ENCODE measurements at places on chromosomes 4 and X. TPM values are rescaled to one million over a fixed set of nuclear protein-coding genes. Genes with fewer than 3 reads are reported as not detected.

- DNase-seq: no peak
- H3K27me3 ChIP-seq: no peaks in the 10 kb centered on the region
- H3K4me1 ChIP-seq: no peaks in the 10 kb centered on the region
- H3K4me3 ChIP-seq: no peak overlapping the region
Measured at GRCh38 chr4:80027611-80028010, 45.4 kb downstream of the ANTXR2 start.

GRCh38 chr4:1201851-1202525, 29.6 kb upstream of the SPON2 start:
- no peaks in the 10 kb centered on the region for H3K27me3 ChIP-seq
- DNase-seq: peak; percentile 35
- peaks cover 14% of the 10 kb centered on the region for H3K4me1 ChIP-seq
- H3K36me3 ChIP-seq: no peaks in the 10 kb centered on the region
- H3K27ac ChIP-seq: no peak overlapping the region
- H3K4me3 ChIP-seq: no peak overlapping the region

DNA sequence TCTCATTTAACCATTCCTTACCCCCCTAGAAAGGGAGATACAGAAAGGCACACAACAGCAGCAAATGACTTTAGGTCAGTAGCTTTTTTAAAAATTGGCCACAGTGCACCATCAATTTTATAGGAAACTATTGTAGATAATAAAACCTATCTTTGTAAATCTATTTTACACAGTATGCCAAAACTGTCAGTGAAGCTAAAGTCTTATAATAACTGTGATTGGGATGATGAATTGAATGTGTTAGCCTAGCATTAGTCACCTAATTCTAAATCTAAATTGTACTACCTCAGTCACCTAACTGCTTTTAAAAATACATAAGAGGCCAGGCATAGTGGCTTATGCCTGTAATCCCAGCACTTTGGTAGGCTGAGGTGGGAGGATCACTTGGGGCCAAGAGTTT, 44.2 kb downstream of the SH3RF1 start:
- no peaks in the 10 kb centered on the region for H3K27me3 ChIP-seq
- no peak for DNase-seq
- H3K4me3 ChIP-seq: 0 out of 2 replicates have a peak overlapping the region, but pooled peaks have one; percentile 42
- H3K27ac ChIP-seq: peak overlapping the region; percentile 87

DNA sequence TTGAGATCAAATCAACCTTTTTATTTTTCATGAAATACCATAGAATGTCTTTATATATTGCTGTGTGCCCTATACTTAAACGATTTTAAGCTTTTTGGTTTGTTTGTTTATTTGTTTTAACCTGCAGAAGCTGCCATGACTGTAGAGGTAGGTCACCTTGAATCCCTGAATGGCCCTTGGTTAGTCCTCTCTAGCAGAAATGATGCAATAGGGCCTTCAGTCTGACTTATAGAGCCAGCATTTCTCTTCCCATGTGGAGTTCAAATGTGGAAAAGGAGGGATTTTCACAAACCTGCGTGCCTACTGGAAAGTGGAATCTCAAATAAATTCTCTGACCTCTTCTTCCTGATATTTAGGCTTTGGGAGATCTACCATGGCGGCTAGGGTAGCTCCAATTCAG, 327.9 kb downstream of the MAPK10 start:
- peak; percentile 39 for DNase-seq
- H3K27me3 ChIP-seq: no peaks in the 10 kb centered on the region
- H3K4me1 ChIP-seq: peaks cover 49% of the 10 kb centered on the region
- peak overlapping the region; percentile 94 for H3K27ac ChIP-seq

GRCh38 chr4:38769441-38769840, 13.3 kb downstream of the TLR10 start:
- H3K27me3 ChIP-seq: peaks cover 8% of the 10 kb centered on the region
- 0 out of 2 replicates have a peak, but pooled peaks cover 4% of the 10 kb centered on the region for H3K4me1 ChIP-seq
- DNase-seq: no peak
- no peaks in the 10 kb centered on the region for H3K36me3 ChIP-seq

DNA sequence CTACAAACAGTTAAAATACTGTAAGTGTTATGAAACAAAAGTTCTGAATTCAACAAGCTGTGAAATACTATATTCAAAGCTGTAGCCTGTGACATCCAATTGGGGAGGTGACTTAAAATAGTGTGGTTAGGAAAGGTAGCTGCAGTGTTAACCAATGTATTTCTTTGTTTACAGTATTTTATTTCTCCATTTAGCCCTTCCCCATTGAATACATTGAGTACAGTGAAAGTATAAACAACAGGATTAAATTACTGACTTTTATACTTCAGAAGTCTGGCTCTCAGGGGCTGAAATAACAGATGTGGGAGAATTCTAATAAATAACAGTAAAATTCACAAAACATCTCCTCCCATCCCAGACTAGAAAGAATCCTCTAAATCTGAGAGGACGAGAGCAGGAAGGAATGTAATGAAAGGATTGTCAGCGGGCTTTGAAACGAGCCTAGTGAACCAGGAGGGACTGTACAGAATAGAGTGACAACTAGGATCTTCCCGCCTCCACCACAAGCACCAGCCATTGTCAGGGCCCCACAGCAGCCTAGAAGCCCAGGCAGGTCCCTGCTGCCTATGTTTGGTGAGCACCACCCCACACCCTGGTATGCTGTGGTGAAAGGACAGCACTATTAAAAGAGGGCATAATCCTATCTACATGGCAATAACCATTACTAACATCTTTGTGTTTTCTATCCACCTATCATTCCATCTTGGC, 73.7 kb downstream of the SPCS3 start:
- no peak for DNase-seq
- H3K36me3 ChIP-seq: no peaks in the 10 kb centered on the region
- H3K27ac ChIP-seq: no peak overlapping the region
- H3K27me3 ChIP-seq: no peaks in the 10 kb centered on the region
- H3K4me1 ChIP-seq: peaks cover 7% of the 10 kb centered on the region

GRCh38 chr4:173990126-173990868, 293.2 kb downstream of the FBXO8 start:
- H3K4me1 ChIP-seq: no peaks in the 10 kb centered on the region
- no peak overlapping the region for H3K4me3 ChIP-seq
- no peaks in the 10 kb centered on the region for H3K36me3 ChIP-seq
- DNase-seq: peak; percentile 68

- no peaks in the 10 kb centered on the region for H3K27me3 ChIP-seq
- H3K4me1 ChIP-seq: peaks cover 7% of the 10 kb centered on the region
- H3K27ac ChIP-seq: no peak overlapping the region
- H3K36me3 ChIP-seq: no peaks in the 10 kb centered on the region
- H3K4me3 ChIP-seq: no peak overlapping the region
Measured at GRCh38 chr4:123353656-123354055, 42.9 kb upstream of the SPRY1 start.

DNA sequence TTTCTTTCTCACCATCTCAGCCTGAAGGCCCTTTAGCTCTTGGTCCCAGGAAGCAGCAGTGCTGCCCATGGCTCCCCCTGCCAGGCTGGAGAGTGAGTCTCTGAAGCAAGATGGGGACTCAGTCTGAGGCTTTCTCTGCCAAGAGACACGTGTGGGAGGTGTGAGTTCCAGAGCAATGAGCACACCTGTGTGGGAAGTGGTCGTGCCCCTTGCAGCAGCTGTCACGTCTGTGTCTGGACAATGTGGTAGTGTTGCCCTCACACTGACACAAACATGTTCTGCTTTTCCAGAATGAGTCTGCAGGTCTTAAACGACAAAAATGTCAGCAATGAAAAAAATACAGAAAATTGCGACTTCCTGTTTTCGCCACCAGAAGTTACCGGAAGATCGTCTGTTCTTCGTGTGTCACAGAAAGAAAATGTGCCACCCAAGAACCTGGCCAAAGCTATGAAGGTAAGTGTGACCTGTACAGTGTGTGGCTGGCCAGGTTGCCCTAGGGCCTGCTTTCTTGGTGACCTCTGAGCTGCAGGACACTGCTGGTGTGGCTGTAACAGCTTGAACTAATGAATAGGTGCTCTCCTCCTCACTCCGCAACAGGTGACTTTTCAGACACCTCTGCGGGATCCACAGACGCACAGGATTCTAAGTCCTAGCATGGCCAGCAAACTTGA, 1.9 kb downstream of the TACC3 start:
- no peaks in the 10 kb centered on the region for H3K36me3 ChIP-seq
- no peaks in the 10 kb centered on the region for H3K27me3 ChIP-seq
- H3K27ac ChIP-seq: no peak overlapping the region
- DNase-seq: no peak

DNA sequence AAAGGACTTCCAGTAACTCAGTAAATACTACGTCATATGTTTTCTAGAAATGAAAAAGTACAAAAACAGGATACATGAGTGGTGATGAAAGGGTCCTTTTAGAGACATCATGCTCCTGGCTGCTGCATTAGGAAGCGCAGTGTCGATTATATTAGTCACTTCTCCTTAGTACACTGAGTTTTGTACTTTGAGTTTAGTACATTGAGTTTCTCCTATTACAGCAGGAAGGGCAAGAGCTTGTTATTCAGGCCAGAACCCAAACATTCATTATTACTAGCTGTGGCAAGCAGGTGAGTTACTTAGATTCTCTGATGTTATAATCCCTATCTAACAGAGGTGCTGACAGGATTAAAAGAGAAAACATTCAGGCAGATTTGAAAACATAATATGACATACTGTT, 21.3 kb downstream of the RPGR start:
- no peaks in the 10 kb centered on the region for H3K27me3 ChIP-seq
- H3K4me3 ChIP-seq: no peak overlapping the region
- H3K36me3 ChIP-seq: no peaks in the 10 kb centered on the region
- no peak for DNase-seq

SCRG1 gene
- not detected for total RNA-seq

DNA sequence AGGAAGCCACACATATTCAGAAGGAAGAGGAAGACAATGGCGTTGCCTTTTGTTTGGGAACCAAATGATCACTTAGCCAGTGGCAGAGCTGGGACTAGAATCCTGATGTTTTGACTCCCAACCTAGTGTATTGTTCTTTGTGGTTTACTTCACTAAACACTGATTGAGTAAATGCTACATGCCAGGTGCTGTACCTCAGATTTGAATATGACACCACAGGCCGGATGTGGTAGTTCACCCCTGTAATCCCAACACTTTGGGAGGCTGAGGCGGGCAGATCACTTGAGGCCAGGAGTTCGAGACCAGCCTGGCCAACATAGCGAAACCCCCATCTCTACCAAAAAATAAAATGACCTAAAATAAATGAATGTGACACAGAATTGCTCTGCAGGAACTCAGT, 8.4 kb downstream of the NDUFA1 start:
- DNase-seq: no peak
- H3K4me1 ChIP-seq: no peaks in the 10 kb centered on the region
- no peaks in the 10 kb centered on the region for H3K36me3 ChIP-seq
- no peak overlapping the region for H3K27ac ChIP-seq
- H3K4me3 ChIP-seq: no peak overlapping the region

DNA sequence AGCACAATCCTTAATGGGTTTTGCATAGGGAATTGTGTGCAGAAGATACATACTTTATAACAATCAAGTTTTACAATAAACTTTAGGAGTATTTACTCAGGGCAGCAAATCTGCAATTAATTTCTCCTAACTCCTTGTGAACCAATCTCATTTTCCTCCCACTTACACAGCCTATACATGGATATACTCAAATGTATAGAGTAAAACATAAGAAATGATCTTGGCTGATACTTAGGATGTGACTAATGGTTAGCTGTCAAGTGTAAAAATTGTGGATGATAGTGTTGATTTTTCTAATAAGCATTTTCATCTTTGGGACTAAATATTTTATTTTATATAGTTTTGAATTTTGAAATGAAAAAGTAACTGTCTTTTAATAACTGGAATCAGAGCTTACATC, 759.6 kb downstream of the GRID2 start:
- no peak overlapping the region for H3K4me3 ChIP-seq
- no peak for DNase-seq
- no peak overlapping the region for H3K27ac ChIP-seq
- no peaks in the 10 kb centered on the region for H3K27me3 ChIP-seq
- no peaks in the 10 kb centered on the region for H3K4me1 ChIP-seq

TCEAL7 gene
- 17.1 TPM for total RNA-seq

- H3K36me3 ChIP-seq: no peaks in the 10 kb centered on the region
- H3K27ac ChIP-seq: no peak overlapping the region
- no peaks in the 10 kb centered on the region for H3K4me1 ChIP-seq
- no peak overlapping the region for H3K4me3 ChIP-seq
- no peaks in the 10 kb centered on the region for H3K27me3 ChIP-seq
Measured at GRCh38 chr4:97645071-97645821, 498.0 kb downstream of the STPG2 start.

GRCh38 chr4:97396097-97396496, 747.2 kb downstream of the STPG2 start:
- DNase-seq: no peak
- H3K36me3 ChIP-seq: no peaks in the 10 kb centered on the region
- H3K27me3 ChIP-seq: no peaks in the 10 kb centered on the region
- no peak overlapping the region for H3K4me3 ChIP-seq
- no peak overlapping the region for H3K27ac ChIP-seq
- no peaks in the 10 kb centered on the region for H3K4me1 ChIP-seq

GRCh38 chr4:170589597-170590191, 499.9 kb upstream of the AADAT start:
- H3K4me3 ChIP-seq: no peak overlapping the region
- peak; percentile 26 for DNase-seq
- no peaks in the 10 kb centered on the region for H3K36me3 ChIP-seq
- H3K4me1 ChIP-seq: no peaks in the 10 kb centered on the region
- H3K27ac ChIP-seq: no peak overlapping the region

DNA sequence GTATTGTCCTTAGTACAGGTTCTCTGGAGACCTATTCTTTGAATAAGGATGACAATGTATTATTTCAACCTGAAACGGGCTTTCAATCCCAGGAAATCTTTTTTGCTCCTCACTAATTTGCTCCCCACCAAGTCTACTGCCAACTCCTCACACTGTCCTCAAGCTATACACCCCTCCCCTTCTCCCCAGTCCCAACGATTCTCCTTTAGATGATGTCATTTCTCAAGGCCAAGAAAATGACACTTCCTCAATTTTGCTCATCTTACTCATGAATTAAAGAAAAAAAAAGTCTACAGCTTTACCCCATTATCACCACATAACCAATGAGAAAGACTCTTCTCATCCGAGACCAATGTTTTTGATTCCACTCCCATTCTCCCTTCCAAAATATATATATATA, 20.6 kb downstream of the AP1S2 start:
- DNase-seq: no peak
- no peaks in the 10 kb centered on the region for H3K27me3 ChIP-seq
- H3K36me3 ChIP-seq: no peaks in the 10 kb centered on the region
- H3K27ac ChIP-seq: no peak overlapping the region

DNA sequence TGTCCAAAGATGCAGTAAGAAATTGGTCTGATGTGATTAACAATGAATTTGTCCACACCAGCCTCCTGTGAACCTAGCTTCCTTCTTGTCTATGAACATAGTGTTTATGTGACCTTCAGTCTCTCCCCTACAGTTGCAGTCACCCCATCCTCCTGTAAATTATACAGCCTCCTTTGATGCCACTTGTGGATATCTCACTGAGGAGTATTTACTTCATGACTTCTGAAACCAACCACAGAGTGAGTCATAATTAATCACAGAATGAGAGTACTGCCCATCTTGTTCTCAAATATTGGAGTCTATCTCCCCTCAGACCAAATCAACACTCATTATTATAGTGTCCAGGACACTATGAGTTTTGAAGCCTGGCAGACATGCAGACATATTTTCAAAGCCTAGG, 27.3 kb upstream of the XAGE2 start:
- DNase-seq: peak; percentile 13
- H3K4me1 ChIP-seq: no peaks in the 10 kb centered on the region
- H3K27ac ChIP-seq: no peak overlapping the region
- no peak overlapping the region for H3K4me3 ChIP-seq
- H3K36me3 ChIP-seq: no peaks in the 10 kb centered on the region

All from GM23248 (cell line).